ENCODE measurements at places on chromosomes 5 and 9.

GRCh38 chr5:92505145-92505544 lies 1075.9 kb downstream of the NR2F1-AS1 start:
- no peak for DNase-seq

DNA sequence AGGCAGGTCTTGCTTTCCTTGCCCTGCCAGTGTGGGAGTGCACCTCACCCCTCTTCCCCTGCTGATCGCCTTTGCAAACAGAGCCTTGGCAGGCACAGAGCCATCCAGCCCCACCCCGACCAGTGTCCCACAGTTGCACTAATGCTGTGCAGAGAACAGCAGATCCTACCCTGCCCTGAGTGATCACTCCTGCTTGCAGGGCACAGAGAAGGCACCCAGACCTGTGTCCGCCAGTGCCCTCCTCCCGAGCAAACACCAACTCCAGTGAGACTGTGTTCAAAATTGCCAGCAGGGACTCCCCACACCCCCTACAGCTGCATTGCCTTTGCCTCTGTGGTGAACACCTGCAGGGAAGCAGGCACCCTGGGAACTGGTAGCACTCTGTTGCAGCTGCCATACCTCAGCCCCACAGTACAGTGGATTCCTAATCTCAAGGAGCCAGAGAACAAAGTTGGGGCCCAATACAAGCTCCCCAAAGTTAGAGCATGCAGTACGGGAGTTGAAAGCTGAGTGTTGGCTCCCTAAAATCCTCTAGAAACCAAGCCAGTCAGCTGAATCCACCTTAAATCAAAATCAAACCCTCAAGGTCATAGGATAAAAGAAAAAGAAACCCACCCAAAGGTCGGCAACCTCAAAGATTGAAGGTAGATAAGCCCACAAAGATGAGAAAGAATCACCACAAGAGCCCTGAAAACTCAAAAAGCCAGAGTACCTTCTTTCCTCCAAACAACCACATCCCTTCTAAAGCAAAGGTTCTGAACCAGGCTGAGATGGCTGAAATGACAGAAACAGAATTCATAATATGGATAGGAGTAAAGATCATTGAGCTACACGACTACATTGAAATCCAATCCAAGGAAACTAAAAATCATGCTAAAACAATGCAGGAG lies 92.9 kb upstream of the PIK3R1 start:
- DNase-seq = no peak

- no peak for DNase-seq
These were observed 159.6 kb upstream of the TBCA start for GRCh38 chr5:77935506-77936364.

DNA sequence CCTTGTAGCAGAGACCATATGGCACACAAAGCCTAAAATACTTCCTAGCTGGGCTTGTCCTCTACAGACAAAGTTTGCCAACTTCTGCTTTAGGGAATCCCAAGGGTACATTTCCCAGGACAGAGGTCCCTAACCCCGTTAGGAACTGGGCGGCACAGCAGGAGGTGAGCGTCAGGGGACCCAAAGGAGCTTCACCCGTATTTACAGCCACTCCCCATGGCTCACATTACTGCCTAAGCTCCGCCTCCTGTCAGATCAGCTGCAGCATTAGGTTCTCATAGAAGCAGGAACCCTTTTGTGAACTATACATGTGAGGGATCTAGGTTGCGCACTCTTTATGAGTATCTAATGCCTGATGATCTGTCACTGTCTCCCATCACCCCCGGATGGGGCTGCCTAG lies 88.5 kb upstream of the TRPM3 start:
- no peak for DNase-seq

DNA sequence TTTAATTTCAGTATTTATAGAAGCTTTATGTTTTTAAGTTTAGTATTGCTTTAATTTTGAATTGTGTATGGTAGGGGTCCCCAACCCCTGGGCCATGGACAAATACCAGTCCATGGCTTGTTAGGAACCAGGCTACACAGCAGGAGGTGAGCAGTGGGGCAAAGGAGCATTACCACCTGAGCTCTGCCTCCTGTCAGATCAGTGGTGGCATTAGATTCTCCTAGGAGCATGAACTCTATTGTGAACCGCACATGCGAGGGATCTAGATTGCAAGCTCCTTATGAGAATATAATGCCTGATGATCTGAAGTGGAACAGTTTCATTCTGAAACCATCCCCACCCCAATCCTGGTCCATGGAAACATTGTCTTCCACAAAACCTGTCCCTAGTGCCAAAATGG lies 1.9 kb downstream of the C5 start:
- no peak for DNase-seq

DNA sequence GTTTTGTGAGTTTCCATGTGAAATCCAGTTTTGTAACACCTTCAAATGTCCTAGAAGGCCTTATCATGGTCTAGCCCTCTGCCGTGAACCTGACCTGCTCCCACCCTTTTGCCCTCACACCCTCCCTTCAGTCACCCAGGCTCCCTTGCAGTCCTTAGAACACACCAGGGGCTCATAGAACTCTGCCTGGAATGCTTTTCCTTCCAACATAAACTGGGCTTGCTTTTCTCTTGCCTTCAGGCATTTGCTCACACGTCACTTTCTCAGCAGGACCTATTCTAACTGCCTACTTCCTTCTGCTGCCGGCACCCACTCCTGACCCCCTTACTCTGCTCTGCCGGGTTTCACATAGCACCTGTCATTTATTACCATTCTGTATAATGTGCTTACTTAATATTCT lies 111.9 kb downstream of the PDE8B start:
- DNase-seq = no peak

DNA sequence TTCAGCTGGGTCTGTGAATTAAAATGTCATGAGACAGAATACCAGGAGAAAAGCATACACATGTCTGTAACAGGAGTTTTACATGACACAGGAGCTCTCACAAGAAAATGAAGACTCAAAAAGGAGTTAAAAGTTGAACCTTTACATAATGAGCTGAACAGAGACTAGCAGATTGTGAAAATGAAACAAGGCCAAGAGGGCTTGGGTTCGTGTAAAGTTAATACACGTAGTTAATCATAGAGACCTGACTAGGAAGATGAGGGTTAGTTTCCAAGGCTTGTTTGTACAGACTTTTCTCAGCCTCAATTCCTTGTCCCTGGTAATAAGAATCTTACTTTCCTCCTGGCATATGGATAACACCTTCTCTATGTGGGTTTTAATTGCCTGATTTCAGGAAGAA lies 1294.0 kb downstream of the MAT2B start:
- no peak for DNase-seq

DNA sequence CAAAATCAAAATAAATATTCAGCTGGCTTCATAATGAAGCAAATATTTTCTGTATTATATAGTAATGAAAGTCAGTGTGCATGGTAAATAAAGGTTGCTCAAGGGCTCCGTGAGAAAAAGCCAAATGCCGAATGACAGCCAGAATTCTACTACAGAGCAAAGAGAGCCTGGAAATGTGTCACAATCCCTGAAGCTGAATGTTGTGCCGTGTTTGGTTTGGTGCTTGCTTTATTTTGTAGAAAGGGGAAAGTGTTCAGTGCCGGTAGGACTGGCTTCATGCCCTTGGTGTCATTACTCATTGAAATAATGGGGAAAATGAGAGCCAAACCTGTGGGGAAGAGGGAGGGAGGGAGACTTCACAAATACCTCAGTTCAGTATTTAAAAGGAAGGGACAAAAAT lies 26.8 kb upstream of the ADAMTSL1 start:
- DNase-seq = no peak

DNA sequence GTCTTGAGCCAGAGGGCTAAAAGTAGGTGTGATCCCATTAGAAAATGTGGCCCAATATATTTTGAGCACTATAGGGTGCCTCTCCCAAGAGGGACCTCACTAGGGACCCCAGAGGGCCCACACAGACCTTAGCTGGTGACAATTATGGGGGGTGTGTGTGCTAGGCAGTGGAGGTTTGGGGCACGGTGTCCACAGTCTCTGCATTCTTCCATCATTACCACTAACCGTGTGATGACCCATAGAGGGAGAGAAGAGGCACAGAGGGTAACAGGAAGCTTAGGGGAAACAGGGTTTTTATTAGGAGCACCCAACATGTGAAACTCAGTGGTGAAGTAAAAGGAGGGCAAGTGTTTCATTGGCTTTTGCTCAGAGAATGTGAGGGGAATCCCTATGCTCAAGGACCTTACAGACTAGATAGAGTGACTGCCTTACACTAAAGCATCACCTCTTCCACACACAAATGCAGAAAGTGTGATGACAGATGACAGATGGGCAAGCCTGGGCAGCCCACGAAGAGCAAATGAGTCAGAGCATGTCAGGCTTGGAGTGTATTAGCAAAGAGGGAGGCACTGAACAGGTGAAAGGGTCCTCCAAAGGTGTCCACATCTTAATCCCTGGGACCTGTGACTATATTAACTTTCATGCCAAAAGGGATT lies 2.5 kb upstream of the ACTL7A start:
- peak; percentile 20 for DNase-seq

DNA sequence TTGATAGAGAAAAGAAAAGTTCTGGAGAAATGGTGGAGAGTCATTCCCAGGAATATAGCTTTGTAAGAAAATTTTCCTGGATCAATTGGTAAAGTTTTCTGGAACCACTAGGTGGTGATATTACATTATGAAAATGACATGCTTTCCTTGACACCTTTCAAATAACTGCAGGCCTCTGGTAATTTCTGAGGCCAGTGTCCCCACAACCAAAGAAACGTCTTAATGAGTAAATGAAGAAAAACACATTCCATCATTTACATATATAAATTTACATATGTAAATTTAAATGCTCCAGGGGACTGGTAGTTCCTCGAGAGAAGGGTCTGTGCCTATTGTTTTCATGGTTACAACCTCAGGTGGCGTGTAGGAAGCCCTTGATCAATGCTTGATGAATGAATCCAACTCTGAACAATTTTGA lies 17.2 kb upstream of the RGS3 start:
- no peak for DNase-seq

DNA sequence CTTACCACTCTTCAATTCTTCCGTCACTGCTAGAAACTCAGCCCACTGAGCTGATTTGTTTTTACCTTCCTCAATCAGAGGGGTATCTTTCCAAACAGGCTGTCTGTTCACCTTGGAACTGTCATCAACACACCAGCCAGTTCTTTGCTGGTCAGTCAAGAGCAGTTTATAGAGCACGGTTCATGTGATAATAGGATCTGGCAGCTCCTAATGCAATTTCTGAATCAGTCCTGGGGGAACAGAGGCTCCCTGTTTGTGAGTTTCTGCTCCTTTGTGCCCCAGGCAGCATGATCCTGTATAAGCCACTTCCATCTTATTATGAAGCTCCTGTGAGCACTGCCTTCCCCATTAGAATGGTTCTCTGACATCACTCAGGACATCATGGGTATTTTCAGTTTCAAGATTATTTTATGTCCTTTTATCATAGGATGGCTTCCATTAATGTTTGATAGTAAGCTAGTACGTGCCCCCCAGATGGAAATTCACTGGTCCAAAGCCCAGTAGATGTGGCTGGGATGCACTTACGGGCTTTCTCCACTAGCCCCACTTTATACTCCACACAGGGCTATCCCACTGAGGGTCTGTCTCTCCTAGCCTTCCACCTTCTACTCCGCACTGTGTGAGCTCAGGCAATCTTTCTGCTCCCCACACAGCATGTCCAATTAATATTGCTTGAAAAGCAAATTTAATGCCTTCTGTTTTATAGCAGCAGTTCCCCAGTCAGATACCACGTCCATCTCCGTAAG lies 85.5 kb upstream of the SPIN1 start:
- no peak for DNase-seq

DNA sequence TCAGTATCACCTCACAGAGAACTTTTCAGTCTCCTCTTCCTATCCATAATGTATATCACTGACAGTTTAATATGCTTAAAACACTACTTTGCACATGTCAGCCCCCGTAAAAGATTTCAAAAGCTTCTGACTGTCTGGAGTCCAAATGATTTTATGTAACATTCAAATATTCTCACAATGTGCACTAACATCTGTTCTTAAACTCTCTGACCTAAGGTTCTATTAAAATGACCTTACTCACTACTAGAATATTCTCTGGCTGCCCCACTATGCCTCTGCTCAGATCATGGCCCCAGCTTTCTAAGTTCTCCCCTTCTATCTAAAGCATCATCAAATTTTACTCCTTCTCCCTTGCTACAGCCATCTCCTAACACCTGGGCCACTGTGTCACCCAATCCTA lies 52.5 kb downstream of the AP3B1 start:
- DNase-seq = no peak

GRCh38 chr5:2740051-2740875 lies 11.2 kb downstream of the IRX2 start:
- DNase-seq = no peak

- DNase-seq = no peak
These were observed 55.1 kb upstream of the MOCS2 start for GRCh38 chr5:53164478-53165165.

GRCh38 chr9:37100327-37100726 lies 20.0 kb upstream of the ZCCHC7 start:
- no peak for DNase-seq

DNA sequence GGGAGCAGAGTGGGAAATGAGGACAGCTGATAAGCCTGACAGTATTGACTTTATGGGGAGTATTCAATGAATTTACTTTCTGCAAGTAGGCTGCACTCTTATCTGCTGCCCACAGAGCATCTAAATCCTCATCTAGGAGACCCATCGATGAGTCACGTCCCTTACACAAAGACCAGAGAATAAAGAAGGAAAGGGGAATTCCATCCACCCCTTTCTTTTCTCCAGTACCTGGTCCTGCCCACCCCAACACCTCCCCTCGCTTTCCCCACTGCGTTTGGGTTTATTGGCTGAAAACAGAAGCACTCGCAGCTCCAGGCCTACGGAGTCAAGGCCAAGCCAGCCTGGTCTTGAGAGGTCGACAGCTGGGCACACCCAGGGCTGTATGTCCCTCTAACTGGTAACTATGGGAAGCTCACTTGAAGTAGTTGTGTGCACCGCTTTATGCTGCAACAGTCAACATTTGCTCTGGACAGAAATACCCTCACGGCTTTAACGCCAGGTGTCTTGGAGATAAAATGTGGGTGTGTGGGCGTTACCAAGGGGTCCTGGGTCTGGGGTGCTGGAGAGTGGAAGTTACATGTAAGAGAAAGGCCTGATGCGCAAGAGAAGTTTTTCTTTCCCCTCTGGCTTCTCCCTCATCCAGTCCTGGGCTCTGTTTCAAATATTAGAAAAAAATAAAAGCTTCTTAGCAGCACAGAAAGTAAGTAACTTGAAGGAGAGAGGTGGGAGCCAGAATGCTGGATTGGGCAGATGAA lies 14.5 kb upstream of the TAL2 start:
- DNase-seq = no peak

- DNase-seq = no peak
These were observed 617 bp downstream of the PPP6C start for GRCh38 chr9:125189011-125189360.

DNA sequence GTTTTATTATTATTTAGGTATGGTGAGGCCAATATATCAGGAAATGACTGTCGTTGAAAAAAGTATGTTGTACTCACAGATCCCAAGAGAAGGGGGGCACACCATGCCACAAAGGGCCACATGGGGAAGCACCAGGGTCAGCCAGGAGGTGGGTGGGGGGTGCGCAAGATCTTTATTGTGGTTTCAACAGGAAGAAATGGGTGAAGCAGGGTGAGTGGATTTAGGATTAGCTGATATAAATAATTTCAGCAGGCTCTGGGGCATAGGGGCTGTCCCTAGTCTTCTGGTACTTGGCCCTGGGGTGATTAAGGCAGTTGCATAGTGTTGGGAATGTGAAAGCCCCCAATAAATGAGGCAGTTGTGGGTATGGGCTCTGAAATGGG lies 8.6 kb downstream of the PDCD1LG2 start:
- DNase-seq = no peak

GRCh38 chr5:33769196-33769595 lies 122.6 kb downstream of the ADAMTS12 start:
- no peak for DNase-seq

GRCh38 chr5:132751444-132751843 lies 4.2 kb downstream of the CCNI2 start:
- no peak for DNase-seq

GRCh38 chr5:103624675-103625074 lies 62.1 kb upstream of the NUDT12 start:
- DNase-seq = peak; percentile 6

Data from NCI-H226 (cell line).